Stimulated activated CD8-positive, alpha-beta memory T cell treated with anti-CD3 and anti-CD28 coated beads, Interleukin-4, amount 100 ng/mL, for 1 hour (primary cell): ENCODE measurements at places on chromosomes 4 and X.

DNA sequence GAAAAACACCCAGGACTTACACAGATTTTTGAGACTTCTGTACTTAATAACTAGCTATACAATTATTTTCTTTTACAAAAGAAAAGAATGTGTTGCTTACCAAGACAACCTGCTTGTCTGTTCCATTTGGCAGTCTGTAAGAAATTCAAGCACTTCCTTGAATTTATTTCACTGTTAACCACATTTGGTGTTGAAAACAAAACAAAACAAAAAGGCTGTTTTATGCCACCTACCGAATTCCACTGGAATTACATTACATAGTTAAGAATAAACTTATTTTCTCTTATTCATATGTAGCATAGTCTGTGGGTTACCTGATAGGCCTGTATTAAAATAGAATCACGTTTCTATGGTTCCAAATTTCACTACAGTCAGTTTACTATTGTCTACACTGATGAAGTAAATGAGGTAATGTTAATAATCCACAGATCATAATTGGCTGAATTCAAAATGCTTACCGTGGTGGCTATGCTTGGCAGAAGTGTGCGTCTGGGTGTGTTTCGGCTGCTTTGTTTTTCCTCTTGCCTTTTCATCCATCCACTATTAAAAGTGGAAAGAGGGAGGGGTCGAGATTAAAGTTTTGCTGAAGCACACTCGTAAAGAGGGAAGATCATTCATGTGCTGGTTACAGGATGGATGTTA lies at the start of gene TLR1:
Gene TLR1, minus strand, starts transcription at position 138 of the 642 bp plus-strand sequence. CDS start 5,960 bp downstream, outside the sequence.
- DNase-seq, result no peak

- DNase-seq, result no peak
Observed at GRCh38 chr4:168433571-168433970, 46.7 kb downstream of the DDX60L start.

DNA sequence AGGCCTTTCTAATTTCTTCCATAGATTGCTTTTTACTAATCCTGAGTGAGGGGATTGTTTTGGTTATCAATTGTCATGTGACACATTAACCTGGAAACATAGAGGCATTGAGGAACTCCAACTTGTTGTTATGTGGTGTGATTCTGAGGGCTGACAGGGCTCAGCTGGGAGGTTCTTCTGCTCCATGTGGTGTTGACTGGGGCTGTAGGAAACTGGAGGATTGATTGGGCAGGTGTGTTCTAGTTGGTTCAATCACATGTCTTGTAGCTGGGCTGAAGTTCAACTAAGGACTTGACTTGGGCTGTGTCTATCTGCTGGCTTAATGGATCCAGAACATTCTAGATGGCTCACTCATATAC lies 10.8 kb upstream of the CRLF2 start:
- no peak for DNase-seq

DNA sequence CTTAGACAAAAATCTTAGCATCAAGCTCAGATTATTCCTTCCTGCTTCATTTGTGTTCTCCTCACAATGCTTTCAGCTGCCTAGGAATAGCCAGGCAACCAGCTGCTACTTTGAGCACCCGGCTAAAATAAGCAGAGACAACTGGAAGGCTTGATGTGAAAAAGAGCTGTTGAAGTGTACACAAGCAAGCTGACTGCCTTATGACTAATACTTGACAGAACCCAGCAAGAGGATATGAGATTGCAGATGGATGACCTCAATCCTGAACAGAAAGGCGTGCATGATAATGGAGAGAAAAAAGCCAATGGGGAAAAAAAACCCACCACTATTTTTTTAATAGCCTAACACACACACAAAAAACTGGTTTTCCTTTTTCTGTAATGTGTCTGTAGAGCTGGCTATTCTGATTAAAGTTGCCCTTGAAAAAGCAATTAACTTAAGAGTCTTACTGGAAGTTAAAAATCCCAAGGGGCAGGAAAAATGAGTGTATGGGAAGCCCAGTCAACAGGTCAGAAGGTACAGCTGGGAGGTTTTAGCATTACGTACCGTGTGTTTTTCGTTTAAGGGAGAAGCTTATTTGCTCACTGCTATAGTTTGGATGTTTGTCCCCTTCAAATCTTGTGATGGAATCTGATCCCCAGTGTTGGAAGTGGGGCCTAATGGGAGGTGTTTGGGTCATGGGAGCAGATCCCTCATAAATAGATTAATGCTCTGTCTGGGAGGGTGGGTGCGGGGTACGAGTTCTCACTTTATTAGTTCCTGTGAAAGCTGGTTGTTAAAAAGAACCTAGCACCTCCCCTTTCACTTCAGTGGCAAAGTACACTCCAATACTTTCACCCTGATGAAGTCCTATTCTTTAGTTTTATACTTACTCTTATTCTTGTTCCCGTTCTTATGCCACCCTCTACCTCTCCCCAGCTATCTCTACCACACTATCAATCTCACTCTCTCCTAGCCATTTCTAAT lies 37.1 kb upstream of the HERC6 start:
- no peak for DNase-seq

- no peak for DNase-seq
Observed at GRCh38 chr4:85147481-85148076, 181.1 kb upstream of the WDFY3 start.

DNA sequence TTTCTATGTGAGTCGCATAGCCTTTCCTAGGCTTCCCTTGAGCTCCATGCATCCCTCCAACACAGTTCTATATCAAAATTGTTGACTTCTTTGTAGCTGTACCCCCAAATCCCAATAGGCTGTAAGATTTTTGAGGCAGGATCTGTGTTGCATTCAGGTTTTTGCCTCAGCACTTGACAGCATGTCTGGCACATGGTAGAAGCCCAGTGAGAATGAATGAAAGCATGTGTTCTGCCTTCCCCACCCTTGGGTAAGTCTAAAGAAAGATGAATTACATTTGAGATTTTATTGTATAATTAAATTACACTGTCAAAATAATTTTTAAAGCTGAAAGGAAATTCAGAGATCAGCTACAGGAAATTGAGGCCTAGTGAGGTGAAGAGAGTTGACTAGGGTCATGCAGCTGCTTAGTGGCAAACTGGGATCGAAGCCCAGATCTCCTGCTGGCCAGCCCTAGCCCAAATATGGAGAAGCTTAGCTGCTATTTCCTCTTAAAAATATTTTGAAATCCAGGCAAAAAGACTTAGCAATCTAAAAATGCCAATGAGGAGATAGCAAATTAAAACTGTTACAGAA lies 122.5 kb downstream of the SPATA18 start:
- no peak for DNase-seq

DNA sequence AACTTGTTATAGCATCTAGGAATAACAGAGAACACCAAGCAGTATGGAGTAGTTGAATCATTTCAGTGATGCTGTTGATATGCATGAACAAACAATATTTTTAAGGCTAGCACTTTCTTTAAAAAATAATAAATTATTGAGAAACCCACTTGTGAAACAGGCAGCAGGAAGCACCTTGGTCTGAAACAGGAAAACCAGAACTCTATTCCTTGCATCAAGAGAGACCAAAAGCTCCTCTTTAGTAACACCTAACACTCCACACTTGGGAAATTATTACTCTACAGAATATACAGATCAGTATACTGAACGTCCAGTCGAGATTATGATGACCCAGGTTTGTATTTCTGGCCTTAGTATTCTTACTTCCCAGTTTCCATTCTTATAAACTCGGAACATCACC lies 129.0 kb downstream of the ARAP2 start:
- DNase-seq, result no peak

- no peak for DNase-seq
Observed at GRCh38 chr4:128821151-128821550, 11.7 kb downstream of the JADE1 start.
